ENCODE measurements at places on chromosomes 12 and 14.

DNA sequence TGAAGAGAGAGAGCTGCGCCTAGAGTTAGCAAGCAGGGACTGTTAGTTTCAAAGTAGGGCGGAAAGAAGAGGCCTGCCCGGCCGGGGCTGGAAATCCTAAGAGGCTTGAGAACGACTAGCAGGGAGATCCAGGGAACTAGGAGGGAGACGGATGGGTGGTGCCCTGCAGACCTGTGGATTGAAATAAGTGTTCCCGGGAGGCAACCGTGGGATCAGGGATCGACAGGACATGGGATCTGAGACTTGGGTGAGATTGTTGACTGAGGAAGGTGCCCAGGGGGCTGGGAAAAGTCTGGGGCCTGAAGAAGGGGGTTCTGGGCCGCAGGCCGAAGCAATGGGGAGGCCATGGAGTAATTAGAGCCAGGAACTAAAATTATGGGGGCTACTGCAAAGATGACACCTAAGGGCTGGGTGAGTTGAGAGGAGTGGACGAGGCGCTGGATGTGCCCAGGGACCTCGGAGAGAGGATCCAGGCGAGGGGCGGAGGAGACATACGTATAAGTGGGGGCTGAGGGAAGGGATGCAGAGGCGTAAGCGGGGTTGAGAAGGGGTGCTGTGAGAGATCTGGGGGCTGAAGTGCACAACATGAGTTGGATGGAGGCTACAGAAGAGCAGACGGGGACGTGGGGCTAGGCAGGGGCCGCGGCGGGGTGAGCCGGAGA is 635 bp downstream of the LTA4H start:
- no peak for DNase-seq

DNA sequence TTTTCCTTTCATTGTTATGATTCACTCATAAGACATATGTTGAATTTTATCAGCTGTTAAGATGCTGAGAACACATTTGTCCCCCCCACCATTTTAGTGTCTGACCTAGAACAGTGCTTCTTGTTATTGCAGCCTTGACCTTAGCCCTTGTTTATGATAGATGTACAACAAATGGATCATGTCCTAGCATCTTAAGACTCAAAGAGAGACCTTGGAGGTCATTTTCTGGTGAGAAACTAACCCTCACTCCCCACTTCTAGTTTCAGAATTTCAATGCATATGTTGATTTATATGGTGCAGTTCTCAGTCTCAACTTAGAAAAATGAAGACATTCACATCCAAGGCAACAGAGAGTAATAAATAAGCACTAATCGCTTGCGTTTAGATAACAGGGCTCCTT is 391.2 kb downstream of the AEBP2 start:
- DNase-seq = no peak

DNA sequence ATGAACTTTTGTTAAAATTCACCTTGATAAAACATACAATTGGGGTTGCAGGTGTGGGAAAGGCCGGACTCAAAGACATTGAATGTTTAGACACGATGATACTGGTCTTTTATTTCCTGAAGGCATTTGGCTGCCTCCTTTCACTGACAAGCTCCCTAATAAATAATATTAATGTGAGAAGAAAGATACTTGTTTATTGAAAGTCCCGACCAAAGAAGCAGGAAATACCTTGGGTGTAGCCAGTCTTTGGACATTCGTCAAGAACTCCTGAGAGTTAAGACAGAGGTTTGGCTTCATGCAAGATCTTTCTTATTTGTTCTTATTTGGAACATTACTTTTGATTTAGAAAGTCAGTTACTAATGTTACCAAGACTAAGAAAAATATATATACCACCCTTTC is 1133.8 kb upstream of the SEL1L start:
- DNase-seq = no peak

- DNase-seq = no peak
These were observed 81.6 kb upstream of the MANSC4 start for GRCh38 chr12:27861428-27862167.

DNA sequence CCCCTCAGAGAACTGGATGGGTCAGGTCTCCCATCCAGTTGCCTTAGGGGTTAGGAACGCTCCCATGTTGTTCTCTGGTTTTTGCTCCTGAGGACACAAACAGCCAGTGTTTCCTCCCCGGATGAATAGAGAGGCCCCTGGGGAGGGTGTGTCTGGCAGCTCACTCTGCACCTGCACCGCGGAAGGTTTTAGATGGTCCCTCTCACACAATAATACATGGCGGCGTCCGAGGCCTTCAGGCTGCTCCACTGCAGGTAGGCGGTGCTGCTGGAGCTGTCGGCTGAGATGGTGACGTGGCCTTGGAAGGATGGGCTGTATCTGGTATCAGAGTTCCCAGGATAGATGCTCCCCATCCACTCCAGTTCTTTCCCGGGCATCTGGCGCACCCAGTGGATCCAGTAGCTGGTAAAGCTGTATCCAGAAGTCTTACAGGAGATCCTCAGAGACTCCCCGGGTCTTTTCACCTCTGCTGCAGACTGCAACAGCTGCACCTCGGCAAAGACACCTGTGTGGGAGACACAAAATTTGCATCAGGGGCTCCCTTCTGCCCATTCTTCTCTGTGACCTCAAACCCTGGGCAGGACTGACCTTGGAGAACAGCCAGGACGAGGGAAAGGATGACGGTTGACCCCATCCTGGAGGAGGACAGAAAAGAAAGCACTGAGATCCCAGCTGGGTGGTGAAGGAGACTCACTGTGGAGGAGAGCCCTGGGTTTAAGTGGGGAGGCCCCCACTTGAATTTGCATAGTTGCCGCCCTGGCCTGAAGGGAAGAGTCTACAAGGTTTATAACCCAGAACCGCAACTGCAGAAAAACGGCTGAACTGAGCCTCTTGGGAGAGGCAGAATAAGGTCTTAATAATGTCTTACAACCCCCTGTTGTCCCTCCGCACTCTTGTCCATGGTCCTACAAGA is 1324.8 kb downstream of the TMEM121 start:
- no peak for DNase-seq

- peak; percentile 22 for DNase-seq
These were observed 606 bp downstream of the NXPH4 start for GRCh38 chr12:57216921-57217879.

DNA sequence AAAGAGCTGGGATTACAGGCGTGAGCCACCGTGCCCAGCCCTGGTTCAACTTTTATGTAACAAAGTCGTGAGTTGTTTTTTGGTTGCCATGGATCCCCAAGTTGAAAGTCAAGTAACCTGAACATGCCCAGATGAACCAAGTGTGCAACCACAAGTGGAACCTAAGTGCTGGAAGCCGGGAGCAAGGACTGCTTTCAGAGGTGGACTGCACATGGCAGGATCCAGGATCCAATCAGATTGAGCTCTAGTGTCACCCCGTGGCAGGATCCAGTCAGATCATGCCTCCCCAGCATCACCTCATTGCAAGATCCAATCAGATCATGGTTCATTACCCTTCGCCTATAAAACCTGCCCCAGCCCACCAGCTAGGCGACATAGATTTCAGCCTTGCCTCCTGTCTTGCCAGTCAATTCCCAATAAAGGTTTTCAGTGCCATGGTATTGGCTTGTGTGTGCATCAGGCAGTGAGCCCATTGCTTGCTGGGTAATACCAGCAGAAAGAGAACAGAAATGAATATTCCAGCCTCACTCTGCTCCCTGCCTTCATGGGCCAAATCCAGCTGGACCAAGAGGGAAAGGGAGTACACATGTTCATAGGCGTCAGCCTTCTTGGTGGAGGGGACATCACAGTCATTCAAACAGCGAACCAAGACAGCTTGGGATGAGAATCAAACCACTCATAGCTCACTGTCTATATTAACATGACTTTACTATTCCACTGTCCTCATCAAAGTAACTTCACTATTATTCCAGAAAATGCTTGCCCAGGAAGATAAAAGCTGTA is 43.6 kb upstream of the VASH1 start:
- no peak for DNase-seq

DNA sequence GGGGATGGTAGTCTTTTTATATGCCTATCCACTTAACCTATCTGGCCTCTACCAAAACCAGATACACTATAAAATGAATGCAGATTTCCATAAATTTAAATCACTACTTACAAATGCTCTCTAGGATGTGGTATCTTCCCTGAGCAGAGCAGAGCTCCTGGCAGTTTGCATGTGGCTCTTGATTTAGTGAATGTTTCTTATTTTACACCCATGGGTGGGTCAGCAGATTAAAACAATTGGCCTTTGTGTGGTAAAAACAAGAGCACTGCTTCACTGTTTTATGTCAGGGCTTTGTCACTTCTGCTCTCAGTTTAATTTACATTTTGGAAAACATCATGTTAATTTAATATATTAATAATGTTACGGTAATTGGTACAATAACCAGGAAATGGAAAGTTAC is 5.5 kb downstream of the TAS2R19 start:
- DNase-seq = no peak

DNA sequence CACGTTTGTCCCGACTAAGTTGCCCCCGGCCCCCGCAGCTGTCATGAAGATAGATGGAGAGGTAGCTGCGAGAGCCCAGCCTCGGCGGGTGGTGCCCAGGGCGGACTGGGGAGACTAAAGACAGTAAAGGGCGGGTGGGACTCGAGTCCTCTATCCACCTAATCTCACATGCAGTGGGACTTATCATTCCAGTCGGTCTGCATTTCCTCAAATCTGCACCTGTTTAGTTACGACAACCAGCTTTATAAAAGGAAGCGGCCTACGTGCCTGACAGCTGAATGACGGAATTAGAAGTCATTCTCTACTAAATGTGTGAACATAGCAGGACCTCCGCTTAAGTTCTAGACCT is 109.8 kb upstream of the EGLN3 start:
- peak; percentile 72 for DNase-seq

DNA sequence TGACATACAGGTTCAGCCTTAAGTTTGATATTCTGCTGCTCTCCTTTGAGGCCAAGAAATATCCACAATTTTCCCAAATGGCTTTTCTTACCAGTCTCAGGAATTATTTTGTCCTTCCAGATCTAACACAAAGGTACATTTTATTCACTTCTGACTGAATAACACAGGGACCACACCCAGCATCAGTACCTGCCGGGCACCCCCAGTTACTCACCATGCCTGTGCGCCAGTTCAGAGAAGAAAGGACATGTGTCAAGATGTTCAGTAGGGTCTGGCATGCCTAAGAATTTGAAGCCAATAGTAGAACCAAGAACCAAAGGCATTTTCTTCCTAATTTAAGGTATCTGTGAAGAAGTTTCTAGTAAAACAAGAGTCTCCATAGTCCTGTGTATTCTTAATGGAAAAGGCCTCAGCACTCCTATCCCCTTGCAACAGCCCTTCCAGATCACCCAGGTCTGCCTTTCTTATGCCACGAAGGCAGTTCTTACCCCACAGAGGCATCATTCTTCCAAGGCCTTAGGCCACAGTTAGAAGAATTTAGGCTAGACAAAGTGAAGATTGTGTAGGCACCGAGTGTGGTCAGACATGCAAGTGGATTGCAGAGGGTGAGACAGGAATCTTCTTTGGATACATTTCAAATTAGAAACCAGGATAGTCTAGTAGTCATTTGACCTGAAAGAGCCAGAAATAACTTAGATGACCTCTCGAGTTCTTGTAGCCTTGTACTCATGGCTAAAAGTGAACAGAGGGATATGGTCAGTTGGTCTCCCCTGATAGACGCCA is 140.1 kb upstream of the HIF1A start:
- DNase-seq = no peak

DNA sequence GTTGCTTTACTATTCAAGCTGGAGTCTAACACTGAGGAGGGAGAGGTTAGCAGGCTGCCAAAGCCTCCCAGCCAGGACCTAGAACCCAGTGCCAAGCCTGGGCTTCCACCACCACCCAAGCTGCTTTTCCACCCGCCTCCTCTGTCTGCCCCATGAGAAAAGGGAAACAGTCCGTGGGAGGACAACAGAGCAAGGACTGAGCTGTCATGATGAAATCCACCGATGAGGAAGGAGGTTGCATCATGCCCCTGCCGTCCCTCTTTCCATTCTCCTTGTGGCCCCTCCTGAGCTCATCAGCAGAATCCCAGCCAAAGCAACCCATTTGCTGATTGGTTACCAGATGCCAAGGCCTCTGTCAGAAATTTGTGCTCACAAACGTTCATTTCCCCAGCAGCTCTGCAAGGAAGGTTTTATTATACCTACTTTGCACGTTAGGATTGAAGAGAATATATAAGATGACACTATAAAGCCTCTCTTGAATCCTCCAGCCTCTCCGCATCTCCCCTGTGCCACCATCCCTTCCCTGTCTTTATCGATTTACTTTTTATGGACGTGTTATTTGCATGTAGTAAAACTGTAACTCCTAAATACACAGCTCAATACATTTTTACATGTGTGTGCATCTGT is 6.3 kb upstream of the SERPINA1 start:
- no peak for DNase-seq

DNA sequence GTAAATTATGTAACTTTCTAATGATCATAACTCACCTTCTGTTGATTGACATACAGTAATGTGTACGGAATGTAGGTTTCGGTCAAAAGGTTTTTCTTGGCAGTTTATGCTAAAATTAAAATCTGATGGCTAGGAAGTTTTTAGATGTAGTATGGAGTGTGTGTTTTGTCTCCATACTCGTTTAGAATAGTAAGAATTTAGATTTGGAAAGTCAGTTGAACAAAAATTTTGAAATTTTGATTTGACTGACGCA is 859 bp downstream of the PALS1 start:
- no peak for DNase-seq

- DNase-seq = no peak
These were observed 104.7 kb downstream of the ANO4 start for GRCh38 chr12:100899301-100899700.

DNA sequence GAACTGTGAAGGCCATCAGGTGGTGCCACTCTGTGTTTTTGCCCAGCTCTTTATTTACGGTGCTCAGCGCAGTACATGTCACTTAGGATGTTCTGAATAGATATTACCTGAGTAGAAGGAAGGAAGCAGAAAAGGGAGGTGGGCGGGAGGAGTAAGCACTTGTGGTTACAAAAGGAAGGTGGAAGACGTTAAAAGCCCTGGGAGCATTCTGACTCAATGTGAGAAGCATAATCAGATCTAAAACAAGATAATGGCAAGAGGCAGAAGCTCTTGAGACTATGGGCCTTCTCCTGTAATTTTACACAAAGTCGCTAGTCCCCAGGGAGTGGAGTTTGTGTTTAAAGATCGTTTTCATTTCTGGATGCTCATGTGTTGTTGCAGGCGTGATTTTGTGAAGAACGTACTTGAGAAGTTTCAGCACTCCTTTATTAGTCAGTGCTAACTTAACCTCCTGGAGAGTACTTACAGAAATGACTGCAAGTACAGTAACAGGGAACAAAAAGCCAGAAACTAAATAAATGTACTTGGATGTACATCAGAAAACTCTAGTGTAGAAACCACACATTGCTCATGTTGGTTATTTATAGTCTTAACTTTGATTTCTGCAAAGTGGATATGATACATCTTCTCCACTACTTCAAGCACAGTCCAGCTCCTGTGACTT is 1523.5 kb downstream of the AACS start:
- no peak for DNase-seq

DNA sequence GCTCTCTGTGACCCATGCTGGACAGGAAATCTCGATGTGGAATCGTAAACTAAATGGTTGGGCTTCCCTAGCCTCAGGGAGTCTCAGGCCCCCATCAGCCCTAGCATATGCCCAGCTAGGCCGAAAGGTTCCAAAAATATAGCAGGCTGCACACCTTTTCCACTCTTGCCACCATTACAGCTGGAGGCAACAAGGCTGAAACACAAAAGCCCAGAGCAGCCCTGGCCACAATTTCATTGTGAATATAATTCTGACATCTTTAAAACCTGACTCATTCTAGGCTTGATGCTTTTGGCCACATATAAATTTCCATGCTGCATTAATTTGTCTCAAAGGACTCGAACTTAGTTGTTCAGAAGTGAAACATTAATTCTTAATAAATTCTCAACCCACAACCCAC is 382.2 kb downstream of the GRIN2B start:
- no peak for DNase-seq

Data from common myeloid progenitor, CD34-positive (primary cell).